ENCODE measurements at places on chromosomes 3 and 15. TPM values are rescaled to one million over a fixed set of nuclear protein-coding genes. Genes with fewer than 3 reads are reported as not detected.

DNA sequence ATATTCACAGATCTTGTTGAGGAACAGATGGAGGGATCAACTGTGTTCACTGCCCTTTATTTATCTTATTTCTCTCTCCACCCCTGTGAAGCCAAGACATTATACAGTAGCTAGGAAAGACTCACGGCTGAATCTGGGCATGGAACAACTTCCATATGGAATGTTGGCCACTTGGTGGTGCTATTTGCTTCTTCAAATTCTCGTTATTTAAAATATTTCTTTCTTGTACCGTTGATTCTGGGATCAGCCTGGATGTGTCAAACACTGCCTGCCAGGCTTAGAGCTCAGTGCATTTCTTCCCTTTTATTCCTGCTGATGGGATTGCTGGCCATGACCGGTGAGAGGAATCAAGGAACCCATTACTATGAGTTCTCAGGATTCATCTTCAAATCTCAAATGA lies 17.5 kb upstream of the GASK1A start:
- no peak for DNase-seq
- H3K4me3 ChIP-seq, result no peak overlapping the region
- H3K36me3 ChIP-seq, result no peaks in the 10 kb centered on the region
- no peaks in the 10 kb centered on the region for H3K4me1 ChIP-seq
- peaks cover 21% of the 10 kb centered on the region for H3K27me3 ChIP-seq

SLC6A11 gene
- not detected for total RNA-seq

DNA sequence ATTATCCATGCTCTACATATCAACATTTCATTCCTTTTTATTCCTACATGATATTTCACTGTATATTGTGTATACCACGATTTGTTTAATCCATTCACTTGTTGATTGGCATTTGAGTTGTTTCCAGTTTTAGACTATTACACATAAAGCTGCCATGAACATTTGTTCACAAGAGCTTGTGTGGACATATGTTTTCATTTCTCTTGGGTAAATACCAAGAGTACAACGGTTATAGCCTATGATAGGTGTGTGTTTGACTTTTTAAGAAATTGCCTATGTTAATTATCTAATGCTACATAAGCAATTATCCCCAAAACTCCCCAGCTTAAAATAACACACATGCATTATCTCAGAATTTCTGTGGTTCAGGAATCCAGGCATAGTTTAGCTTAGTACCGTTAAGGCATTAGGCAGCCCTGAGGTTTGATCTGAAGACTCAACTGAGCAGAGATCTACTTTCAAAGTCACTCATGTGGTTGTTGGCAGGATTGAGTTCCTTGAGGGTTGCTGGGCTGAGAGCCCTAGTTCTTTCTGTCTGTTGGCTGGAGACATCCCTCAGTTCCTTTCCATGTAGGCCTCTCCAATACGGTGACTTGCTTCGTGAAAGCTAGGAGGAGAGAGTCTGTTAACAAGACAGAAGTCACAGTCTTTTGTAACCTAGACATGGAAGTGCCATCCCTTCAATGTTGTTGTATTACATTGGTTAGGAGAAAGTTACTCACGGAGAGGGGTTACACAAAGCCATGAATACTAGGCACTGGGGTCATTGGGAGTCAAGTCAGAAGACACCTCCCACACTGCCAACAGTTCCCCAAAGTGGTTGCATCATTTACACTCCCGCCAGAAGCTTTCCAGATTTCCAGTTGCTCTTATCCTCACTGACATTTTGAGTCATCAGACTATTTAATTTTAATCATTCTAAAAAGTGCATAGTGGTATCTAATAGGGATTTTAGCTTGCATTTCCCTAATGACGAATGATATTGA lies 21.0 kb upstream of the PCSK6 start:
- no peak overlapping the region for H3K27ac ChIP-seq
- no peaks in the 10 kb centered on the region for H3K36me3 ChIP-seq
- peak; percentile 21 for DNase-seq
- peaks cover 16% of the 10 kb centered on the region for H3K27me3 ChIP-seq
- no peak overlapping the region for H3K4me3 ChIP-seq

DNA sequence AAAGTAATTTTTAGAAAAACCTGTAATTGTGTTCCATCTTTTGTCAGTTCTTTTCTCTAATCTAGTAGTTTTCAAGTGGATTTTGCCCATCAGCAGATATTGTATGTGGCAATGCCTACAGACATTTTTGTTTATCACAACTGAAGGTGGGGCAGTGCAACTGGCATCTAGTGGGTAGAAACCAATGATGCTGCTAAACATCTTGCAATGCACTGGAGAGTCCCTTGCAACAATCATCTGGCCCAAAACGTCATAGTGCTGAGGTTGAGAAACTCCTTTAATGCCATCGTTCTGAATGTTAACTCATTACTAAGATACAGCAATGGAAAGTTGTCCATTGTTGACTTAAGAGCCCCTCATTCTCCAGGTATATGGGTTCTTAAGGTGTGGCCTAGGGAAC lies 80.1 kb downstream of the BTD start:
- no peak overlapping the region for H3K4me3 ChIP-seq
- H3K27ac ChIP-seq, result peak overlapping the region; percentile 56
- no peak for DNase-seq

- H3K4me1 ChIP-seq, result no peaks in the 10 kb centered on the region
- H3K4me3 ChIP-seq, result no peak overlapping the region
- no peak for DNase-seq
Observed at GRCh38 chr3:122948408-122948807, 79.2 kb downstream of the SEMA5B start.

SMARCC1 gene
- total RNA-seq, result 113 TPM
